WTC11 (cell line): ENCODE measurements at places on chromosomes 3 and 15. TPM values are rescaled to one million over a fixed set of nuclear protein-coding genes. Genes with fewer than 3 reads are reported as not detected.

DNA sequence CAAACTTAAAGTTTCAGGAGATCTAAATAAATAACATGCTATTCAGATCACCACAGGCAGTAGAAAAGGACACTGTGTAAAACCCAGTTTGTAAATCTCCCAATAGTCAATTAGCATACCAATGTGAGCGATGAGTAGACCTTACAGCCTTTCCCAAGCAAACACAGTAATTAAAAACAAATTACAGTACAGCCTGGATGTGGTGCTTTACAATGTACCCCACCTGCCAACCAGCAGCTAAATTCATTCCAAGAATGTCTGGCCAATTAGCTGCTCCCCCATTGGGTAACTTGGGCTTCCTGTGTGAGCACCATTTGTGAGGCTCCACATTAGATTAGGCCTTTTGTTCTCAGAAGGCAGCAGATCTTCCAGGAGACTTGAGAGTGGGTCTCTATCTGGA is 635.0 kb downstream of the TBL1XR1 start:
- H3K27me3 ChIP-seq: peaks cover 43% of the 10 kb centered on the region
- H3K27ac ChIP-seq: no peak overlapping the region
- H3K4me1 ChIP-seq: peaks cover 18% of the 10 kb centered on the region
- peaks cover 35% of the 10 kb centered on the region for H3K36me3 ChIP-seq
- no peak overlapping the region for H3K4me3 ChIP-seq
- no peak for DNase-seq

- no peaks in the 10 kb centered on the region for H3K36me3 ChIP-seq
- peaks cover 45% of the 10 kb centered on the region for H3K4me1 ChIP-seq
- no peak overlapping the region; the same call in 1 of the 2 replicates for H3K27ac ChIP-seq
These were observed 93.9 kb downstream of the IQSEC1 start for GRCh38 chr3:12979151-12979946.

DNA sequence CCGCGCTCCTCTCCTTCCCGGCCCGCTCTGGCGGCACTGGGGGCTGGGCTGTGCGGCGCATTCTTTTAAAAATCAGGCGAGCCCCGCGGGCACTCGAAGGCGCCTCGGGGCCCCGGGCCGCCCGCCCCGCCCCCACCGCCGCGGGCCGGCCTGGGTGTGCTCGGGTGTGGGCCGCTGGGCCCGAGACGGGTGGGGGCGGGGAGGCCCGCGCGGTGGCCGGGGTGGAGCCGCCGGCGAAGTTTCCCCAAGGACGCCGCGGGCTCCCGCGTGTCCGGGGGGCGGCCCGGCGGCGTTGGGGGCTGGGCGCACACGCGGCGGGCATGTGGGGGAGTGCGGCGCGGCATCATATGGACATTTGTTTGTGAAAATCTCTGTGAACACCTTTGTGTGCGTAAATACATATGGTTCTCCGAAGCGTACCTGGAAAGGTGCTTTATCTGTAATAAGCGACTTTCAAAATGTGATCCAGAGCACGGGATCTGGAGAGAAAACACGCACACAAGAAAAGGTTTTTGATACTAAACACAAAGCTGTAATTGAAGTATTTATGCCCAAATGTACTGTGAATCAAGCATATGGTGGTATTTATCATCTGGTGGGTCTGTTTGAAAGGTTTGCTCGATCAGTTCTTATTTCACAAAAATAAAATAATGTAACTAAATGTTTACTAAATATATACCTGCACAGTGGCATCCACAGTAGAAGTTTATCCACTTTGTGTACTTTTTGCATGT is 612 bp upstream of the TBL1XR1 start:
- H3K4me1 ChIP-seq: peaks cover 47% of the 10 kb centered on the region
- H3K27ac ChIP-seq: peak overlapping the region; percentile 84
- peaks cover 3% of the 10 kb centered on the region for H3K36me3 ChIP-seq
- no peaks in the 10 kb centered on the region; the same call in 1 of the 2 replicates for H3K27me3 ChIP-seq
- peak overlapping the region; percentile 63 for H3K4me3 ChIP-seq

DNA sequence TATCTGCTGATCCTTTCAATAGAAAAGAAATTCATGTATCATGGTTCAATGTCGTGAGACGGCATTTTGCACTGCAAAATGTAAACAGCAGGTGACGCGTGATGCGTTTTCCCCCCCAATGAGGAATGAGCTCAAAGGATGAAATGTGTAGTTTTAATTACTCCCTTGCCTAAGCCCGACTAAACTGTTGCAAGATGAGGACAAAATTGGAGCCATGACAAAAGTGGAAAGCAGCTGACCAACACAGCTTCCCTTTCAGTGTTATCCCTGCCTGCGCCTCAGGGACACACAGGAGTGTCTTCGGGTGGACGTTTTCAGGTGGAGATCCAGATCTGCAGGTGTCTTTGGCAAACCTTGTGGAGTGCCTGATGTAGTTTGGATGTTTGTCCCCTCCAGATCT is 92.0 kb downstream of the GABRG3 start:
- no peak overlapping the region for H3K4me3 ChIP-seq
- no peak overlapping the region for H3K27ac ChIP-seq
- DNase-seq: no peak
- H3K27me3 ChIP-seq: no peaks in the 10 kb centered on the region
- no peaks in the 10 kb centered on the region for H3K4me1 ChIP-seq

GRCh38 chr3:110656394-110657025 is 415.1 kb upstream of the NECTIN3 start:
- peaks cover 25% of the 10 kb centered on the region for H3K4me1 ChIP-seq
- H3K4me3 ChIP-seq: no peak overlapping the region
- H3K27ac ChIP-seq: no peak overlapping the region
- no peak for DNase-seq
- peaks cover 4% of the 10 kb centered on the region for H3K36me3 ChIP-seq

- H3K4me3 ChIP-seq: peak overlapping the region; percentile 98
- H3K27me3 ChIP-seq: no peaks in the 10 kb centered on the region; the same call in 1 of the 2 replicates
- no peak for DNase-seq
- no peaks in the 10 kb centered on the region for H3K36me3 ChIP-seq
- H3K27ac ChIP-seq: no peak overlapping the region
- H3K4me1 ChIP-seq: peaks cover 37% of the 10 kb centered on the region
These were observed 1.4 kb downstream of the IGF1R start for GRCh38 chr15:98649472-98650416.

GRCh38 chr15:66897971-66898370 is 167.4 kb upstream of the SMAD3 start:
- H3K27me3 ChIP-seq: peaks cover 2% of the 10 kb centered on the region; the same call in 1 of the 2 replicates
- peaks cover 31% of the 10 kb centered on the region for H3K4me1 ChIP-seq
- no peak overlapping the region for H3K4me3 ChIP-seq

- no peak overlapping the region for H3K4me3 ChIP-seq
- H3K4me1 ChIP-seq: peaks cover 63% of the 10 kb centered on the region
- H3K27ac ChIP-seq: no peak overlapping the region; the same call in 1 of the 2 replicates
- H3K36me3 ChIP-seq: no peaks in the 10 kb centered on the region
These were observed 100.4 kb downstream of the LSM3 start for GRCh38 chr3:14278799-14279625.

- DNase-seq: peak; percentile 61
- H3K4me1 ChIP-seq: peaks cover 33% of the 10 kb centered on the region
- no peaks in the 10 kb centered on the region for H3K36me3 ChIP-seq
- H3K27me3 ChIP-seq: peaks cover 17% of the 10 kb centered on the region
- H3K4me3 ChIP-seq: peak overlapping the region; percentile 59
These were observed 72.4 kb downstream of the BFSP2 start for GRCh38 chr3:133472242-133472641.

- no peak for DNase-seq
- H3K36me3 ChIP-seq: no peaks in the 10 kb centered on the region
- peaks cover 16% of the 10 kb centered on the region for H3K4me1 ChIP-seq
These were observed 43.0 kb downstream of the LIPC start for GRCh38 chr15:58474741-58475323.

GRCh38 chr15:48176112-48176511 is 2.0 kb downstream of the MYEF2 start:
- H3K36me3 ChIP-seq: no peaks in the 10 kb centered on the region
- no peak for DNase-seq
- H3K27me3 ChIP-seq: no peaks in the 10 kb centered on the region
- no peak overlapping the region for H3K27ac ChIP-seq
- H3K4me1 ChIP-seq: peaks cover 79% of the 10 kb centered on the region

DNA sequence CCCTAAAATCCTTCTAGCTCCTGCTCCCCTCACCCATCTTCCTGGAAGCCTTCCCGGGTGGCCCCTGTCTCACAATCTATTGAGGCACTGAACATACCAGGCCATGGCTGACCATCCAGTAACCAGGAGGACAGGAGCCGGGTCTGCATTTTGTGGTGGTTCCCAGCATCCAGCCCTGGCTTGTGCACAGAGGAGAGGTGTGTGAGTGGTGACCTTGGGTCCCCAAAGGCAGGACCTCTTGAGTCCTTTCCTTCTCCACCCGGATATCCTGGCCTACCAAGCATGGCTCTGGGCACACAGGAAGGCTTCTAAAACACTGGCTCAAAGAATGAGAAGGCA is 7.8 kb downstream of the CSK start:
- H3K36me3 ChIP-seq: no peaks in the 10 kb centered on the region
- no peak overlapping the region for H3K27ac ChIP-seq
- no peaks in the 10 kb centered on the region; the same call in 1 of the 2 replicates for H3K27me3 ChIP-seq
- H3K4me1 ChIP-seq: peaks cover 44% of the 10 kb centered on the region
- no peak for DNase-seq

DNA sequence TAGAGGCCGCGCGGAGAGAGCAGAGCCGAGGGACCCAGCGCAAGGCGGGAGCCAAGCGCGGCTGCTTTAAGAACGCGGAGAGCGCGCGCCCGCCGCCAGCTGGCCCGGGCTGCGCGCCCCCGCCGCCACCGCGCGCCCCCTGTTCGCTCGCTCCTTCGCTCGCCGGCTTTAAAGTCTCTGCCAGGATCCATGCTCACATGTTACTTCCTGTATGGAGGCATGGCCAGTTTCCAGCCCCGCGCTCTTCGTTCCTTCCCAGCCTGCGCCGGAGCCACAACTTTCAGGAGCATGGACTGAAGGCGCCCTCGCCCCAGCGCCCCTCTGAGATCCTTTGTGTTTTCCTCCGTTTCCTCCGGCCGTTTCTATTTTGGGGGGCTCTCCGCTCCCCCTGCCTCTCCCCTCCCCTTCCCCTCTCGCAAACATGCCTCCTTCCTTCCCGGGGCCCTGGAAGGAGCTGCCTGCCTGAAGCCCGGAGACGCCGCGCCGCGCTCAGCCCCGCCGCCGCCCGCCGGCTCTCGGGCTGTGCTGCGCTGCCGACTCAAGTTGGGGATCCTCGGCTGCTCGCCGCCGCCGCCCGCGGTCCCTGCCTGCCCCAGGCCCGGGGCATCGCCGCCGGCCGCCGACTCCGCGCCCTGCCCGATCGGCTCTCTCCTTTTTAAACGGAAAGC is at the start of gene PTPRG:
Gene PTPRG, plus strand, starts transcription at position 198 of the 668 bp plus-strand sequence. CDS start 717 bp downstream, outside the sequence.
- H3K36me3 ChIP-seq: peaks cover 5% of the 10 kb centered on the region; the same call in 1 of the 2 replicates
- peaks cover 34% of the 10 kb centered on the region for H3K4me1 ChIP-seq
- peaks cover 11% of the 10 kb centered on the region for H3K27me3 ChIP-seq
- peak; percentile 78 for DNase-seq
- peak within 1 kb of the TSS; percentile 95 for H3K4me3 ChIP-seq

DNA sequence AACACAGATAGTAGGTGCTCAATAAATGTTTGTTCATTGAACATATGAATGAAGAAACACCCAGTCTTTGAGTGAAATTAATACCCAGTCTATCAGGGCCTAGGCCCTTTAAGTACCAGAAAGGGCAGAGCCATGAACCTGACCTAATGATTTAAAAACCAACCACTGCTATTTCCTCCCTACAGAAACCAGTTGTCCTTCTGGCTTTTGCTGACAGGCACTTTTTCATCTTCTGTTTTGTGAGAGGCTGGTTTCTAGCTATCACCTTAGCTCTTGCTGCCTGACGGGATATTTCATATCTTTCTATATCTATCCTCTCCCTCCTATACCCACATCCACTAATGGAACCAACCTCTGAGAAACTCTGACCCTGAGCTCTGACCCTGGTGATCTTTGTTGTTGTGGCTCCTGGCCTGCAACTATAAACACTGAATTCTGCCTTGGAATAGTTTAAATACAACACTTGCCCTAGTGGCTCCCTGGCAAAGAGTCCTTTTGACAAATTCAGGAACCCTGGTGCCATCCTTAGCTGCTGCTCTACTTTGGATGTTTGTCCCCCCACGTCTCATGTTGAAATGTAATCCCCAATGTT is 4.1 kb upstream of the AHSG start:
- no peaks in the 10 kb centered on the region for H3K36me3 ChIP-seq
- H3K27ac ChIP-seq: no peak overlapping the region
- H3K27me3 ChIP-seq: no peaks in the 10 kb centered on the region; the same call in 1 of the 2 replicates
- no peak overlapping the region for H3K4me3 ChIP-seq

DNA sequence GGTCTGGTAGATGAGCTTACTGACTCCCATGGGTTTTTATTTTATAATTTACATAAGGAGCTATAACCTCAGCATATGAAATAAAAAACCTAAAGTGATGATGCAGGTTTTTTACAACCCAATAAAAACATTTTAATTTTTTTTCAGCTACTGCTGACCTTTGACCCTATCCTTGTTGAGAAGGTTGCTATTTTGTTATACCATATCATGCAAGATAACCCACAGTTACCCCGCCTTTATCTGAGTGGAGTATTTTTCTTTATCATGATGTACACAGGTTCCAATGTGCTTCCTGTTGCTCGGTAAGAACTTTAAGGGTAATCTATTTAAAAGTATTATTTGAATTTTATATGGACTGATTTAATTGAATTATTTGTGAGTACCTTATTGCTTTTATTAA is 70.8 kb downstream of the DNAJC13 start:
- H3K36me3 ChIP-seq: peaks cover 16% of the 10 kb centered on the region
- no peak overlapping the region for H3K4me3 ChIP-seq
- no peak for DNase-seq
- H3K4me1 ChIP-seq: no peaks in the 10 kb centered on the region
- no peaks in the 10 kb centered on the region for H3K27me3 ChIP-seq

- H3K4me1 ChIP-seq: peaks cover 33% of the 10 kb centered on the region
- peaks cover 12% of the 10 kb centered on the region for H3K27me3 ChIP-seq
- peak overlapping the region; percentile 87 for H3K4me3 ChIP-seq
These were observed 21.1 kb upstream of the SATB1 start for GRCh38 chr3:18446149-18446825.

GRCh38 chr3:64921281-64922065 is 233.7 kb upstream of the ADAMTS9 start:
- H3K36me3 ChIP-seq: no peaks in the 10 kb centered on the region
- peaks cover 40% of the 10 kb centered on the region for H3K4me1 ChIP-seq
- H3K27ac ChIP-seq: no peak overlapping the region
- no peak for DNase-seq
- no peak overlapping the region for H3K4me3 ChIP-seq

- DNase-seq: no peak
- peak overlapping the region; percentile 88; the same call in 1 of the 2 replicates for H3K27ac ChIP-seq
- H3K36me3 ChIP-seq: peaks cover 25% of the 10 kb centered on the region
- no peak overlapping the region for H3K4me3 ChIP-seq
These were observed 20.2 kb upstream of the GPX1 start for GRCh38 chr3:49378249-49378895.

DNA sequence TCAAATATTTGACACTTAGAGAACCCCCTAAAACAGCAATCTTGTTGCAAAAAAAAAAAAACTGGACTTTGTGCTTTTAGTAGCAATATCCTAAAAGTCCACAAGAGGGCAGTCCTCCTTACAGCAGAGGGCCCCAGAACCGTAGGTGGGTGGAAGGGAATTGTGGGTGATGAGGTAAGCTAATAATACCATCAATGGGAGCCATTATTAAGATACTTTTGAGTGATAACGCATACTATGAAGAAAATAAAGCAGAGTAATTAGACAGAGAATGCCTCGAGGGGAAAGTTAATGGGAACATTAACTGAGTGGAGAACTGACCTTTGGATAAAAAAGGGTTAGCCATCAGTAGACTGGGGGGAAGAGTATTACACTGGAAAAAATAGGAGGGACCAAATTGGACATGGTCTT is 229.9 kb downstream of the THRB start:
- H3K4me3 ChIP-seq: no peak overlapping the region
- no peak for DNase-seq
- H3K27ac ChIP-seq: no peak overlapping the region
- H3K27me3 ChIP-seq: no peaks in the 10 kb centered on the region; the same call in 1 of the 2 replicates
- H3K4me1 ChIP-seq: no peaks in the 10 kb centered on the region

ALPK3 gene
- total RNA-seq: 16.5 to 23.0 TPM (median 20.9 TPM) in 3 replicates

PCOLCE2 gene
- total RNA-seq: 13.5 to 13.7 TPM (median 13.7 TPM) in 3 replicates

OR5K2 gene
- total RNA-seq: not detected in 3 replicates

ALG1L2 gene
- 0.82 to 2.1 TPM (median 0.89 TPM) in 3 replicates for total RNA-seq

SPSB4 gene
- total RNA-seq: 19.4 to 19.7 TPM (median 19.6 TPM) in 3 replicates

PTPRG gene
- 106 to 121 TPM (median 119 TPM) in 3 replicates for total RNA-seq

GHRL gene
- 0.34 to 0.35 TPM in 2 of 3 replicates, not detected in the other for total RNA-seq

ATP13A5 gene
- not detected in 3 replicates for total RNA-seq

FBXO40 gene
- total RNA-seq: 0.04 to 0.09 TPM (median 0.07 TPM) in 3 replicates

IL17RB gene
- total RNA-seq: 5.3 to 6.4 TPM (median 5.6 TPM) in 3 replicates
